ENCODE measurements at places on chromosomes 4 and X.
A peak's percentile ranks its signal among the peaks of the same experiment; 100 is the strongest.

- no peak for DNase-seq
Measured at GRCh38 chr4:252065-252601, 53.1 kb downstream of the ZNF732 start.

DNA sequence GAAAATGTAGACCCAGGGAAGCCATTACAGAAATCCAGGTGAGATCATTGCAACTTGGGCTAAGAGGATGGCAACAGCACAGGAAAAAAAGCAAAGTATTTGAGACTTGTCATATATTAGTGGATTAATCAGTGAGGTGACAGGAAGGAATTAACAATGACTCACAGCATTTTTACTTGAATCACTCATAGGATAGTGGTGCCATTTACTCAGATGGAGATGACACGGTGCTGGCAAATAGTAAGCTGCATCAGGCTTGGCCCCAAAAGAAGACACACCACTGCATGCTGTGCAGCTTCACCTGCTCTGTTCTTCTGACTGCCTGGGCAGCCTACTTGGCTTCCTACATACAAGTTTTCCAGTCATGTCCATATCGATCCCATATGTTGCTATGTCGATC is 144.8 kb downstream of the FRYL start:
- DNase-seq: peak; percentile 82

DNA sequence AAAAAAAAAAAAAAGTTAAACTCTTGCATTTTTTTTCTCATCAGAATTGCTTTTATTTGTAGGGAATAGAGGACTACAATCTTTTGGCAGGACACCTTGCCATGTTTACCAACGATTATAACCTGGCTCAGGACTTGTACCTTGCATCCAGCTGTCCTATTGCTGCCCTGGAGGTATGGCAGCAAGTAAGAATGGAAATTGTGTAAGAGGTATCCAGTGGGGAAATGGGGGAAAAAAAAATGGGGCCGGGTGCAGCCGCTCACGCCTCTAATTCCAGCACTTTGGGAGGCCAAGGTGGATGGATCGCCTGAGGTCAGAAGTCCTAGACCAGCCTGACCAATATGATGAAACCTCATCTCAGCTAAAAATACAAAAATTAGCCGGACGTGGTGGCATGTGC is 49.8 kb downstream of the WDR19 start:
- DNase-seq: no peak

- DNase-seq: no peak
Measured at GRCh38 chr4:20318001-20318908, 66.5 kb downstream of the SLIT2 start.

DNA sequence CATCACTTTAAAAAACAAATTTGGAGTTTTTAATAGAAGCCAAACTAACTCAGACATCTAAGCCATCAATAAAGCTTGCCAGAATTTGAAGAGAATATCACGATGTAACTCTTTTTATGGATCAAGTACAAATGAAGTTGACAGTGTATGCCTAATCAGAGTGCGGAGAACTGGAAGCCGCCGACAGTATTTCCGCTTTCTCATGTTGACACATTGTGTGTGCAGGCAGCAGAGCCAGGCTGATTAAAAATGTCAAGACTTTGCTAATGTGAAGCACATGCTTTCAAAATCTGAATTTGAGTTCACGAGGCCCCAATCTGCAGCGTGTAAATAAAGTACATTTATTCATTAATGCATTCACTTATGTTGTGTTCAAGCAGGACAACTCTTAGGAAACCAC is 161.2 kb downstream of the TENM3 start:
- no peak for DNase-seq

DNA sequence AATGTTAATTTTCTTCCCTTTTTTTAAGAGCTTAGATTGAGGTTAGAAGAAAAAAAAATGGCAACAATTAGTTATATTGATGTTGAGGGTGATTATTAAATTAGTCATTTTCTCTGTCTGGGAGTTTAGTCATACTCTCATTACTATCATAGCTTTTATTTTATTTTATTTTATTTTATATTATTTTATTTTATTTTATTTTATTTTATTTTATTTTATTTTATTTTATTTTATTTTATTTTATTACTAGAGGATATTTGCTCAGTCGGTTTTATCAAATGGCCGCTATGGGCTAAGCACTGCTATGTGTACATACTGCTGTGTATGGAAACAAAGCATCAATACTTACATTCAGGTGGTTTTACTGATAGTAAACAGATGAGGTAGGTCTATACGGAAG is 239.5 kb downstream of the RAPGEF2 start:
- DNase-seq: no peak

- no peak for DNase-seq
Measured at GRCh38 chr4:176794151-176794550, 1.4 kb upstream of the VEGFC start.

- no peak for DNase-seq
Measured at GRCh38 chrX:141314441-141314840, 72.1 kb upstream of the SPANXC start.

DNA sequence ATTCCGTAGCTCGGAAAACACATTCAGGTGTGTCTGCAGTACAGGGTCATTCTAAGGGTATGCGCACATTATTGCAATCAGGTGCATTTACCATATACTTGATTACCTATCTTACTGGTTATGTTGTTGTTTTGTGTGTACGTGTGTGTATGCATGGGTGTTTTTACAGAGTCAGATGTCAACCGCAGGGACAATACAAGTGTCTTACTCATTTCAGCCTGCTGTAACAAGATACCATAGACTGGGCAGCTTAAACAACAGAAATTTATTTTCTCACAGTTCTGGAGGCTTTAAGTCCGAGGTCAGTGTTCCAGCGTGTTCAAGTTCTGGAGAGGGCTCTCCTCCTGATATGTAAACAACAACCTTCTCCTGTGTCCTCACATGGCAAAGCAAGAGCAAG is 316.7 kb downstream of the DMD start:
- DNase-seq: no peak

- DNase-seq: no peak
Measured at GRCh38 chr4:157818946-157819692, 353.7 kb downstream of the GASK1B start.

DNA sequence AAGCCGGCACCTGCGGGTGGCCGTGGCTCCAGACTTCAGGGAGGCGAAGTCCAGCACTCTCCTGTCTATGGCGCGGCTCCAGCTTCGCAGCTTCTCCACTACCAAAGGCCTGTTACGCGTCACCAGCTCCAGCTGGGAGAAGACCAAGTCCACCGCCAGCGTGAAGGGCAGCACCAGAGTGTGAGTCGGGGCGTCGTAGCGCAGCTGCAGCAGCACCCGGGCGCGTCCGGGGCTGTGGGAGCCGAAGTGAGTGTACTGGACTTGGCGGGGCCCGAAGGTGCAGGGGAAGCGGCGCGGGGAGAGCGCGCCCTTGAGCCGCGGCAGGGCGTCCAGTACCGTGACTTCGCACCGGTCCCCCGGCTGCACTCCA is 444 bp downstream of the FREM3 start:
- DNase-seq: no peak

DNA sequence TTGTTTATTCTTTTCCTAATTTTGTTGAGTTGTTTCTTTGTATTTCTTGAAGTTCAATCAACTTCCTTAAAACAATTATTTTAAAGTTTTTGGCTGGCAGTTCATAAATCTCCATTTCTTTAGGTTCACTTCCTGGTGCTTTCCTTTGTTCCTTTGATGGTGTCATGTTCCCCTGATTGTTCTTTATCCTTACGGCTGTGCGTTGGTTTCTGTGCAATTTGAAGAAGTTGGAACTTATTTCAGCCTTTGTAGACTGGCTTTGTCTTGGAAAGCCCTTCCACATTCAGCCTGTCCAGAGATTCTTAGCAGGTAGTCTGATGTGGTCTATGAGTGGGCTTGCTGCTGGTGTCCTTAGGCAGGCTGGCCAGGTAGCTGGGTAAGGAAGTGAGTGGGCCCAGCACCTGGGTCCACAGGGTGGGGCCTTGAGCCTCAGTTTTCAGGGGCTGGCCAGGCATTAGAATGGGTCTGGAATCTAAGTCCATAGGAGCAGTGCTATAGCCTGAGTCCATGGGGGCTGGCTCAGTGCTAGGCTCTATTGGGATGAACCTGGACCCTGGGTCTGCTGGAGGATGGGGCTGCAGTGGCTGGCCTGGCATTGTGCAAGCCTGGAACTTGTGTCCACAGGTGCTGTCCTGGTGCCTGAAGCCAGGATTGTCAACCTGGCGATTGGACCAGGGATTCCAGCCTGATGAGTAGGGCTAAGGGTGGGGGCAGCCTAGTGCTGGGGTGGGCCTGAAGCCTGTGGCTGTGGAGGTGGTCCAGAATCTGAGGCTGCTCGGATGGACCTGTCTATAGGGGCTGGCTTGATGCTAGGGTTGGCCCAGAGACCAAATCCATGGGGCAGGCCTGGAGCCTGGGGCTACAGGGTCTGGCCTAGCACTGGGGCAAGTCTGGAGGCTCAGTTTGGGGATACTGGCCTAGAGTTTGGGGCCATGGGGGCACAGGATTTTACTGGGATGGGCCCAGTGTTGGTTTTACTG is 152.4 kb downstream of the STAG2 start:
- no peak for DNase-seq

DNA sequence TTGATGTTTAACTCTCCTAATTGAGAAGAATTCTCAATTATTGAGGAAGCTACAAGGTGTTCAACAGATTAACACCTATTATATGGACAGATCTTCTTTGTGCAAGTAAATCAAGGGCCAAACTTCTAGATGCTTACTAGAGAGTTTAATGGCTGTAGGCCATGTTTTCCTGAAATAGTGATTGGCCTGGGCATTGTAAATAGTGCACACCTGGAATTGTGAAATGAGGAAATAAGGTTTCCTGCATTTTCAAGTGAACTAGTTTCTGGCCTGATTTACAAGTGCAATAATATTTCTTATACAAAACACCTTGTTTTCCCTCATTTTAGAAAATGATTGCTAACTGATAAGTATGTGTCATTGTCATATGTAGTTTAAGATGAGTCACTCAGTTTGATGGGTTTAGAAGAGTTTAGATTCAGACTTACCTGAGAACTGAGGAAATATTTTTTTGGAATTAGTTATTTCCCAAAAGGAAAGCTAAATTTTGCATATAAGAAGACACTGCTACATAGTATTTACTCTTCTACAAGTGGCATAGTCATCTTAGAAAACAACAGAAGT is 21.2 kb downstream of the AFF1 start:
- DNase-seq: no peak

GRCh38 chrX:40971736-40972135 is 113.5 kb upstream of the USP9X start:
- DNase-seq: no peak

DNA sequence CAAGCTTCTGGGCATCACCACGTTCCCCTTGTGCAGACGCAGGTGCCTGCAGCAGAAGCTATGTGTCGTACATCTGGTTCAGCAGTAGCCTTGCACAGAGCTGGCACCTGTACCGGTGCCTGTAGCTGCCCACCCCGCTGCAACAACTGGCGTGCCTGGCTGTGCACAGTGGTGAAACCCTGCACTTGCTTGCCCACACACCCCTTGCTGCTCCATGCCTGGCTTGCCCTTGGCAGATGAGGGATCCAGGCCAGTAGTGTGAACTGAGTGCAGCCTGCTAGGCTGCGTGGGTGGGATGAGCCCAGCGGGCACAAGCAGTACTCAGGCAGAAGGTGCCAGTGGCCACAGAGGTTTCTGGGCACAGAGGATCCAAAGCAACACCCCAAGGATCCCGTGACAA is 528.4 kb downstream of the PPARGC1A start:
- DNase-seq: no peak

DNA sequence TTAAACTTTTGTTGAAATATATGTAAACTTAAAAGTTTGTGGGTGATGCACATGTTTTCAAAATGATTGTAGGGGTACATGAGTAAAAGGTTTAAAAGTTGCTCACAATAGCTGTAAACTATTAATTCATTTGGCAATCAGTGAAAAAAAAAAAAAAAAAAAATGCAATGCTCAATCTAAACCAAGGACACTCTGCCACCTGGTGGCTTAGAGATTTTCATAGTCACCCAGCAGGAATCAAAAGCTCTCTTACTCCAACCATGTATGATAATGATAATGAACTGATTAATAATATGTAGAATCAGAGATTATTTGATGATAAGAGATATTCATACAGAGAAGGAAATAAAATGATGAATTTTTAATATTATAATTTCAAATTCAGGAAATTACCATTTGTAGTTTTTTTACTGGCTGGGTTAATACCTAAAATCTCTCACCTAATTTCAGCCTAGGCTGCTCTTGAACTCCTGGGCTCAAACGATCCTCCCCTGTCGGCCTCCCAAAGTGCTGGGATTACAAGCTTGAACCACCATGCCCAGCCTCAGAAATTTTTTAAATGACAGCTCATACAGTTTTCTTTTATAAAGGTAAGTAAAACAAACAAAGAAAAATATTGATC is 46.9 kb upstream of the SLC25A4 start:
- peak; percentile 41 for DNase-seq

- no peak for DNase-seq
Measured at GRCh38 chrX:63739885-63740284, 45.1 kb downstream of the ARHGEF9 start.

GRCh38 chr4:22486276-22486675 is 29.6 kb downstream of the ADGRA3 start:
- no peak for DNase-seq

DNA sequence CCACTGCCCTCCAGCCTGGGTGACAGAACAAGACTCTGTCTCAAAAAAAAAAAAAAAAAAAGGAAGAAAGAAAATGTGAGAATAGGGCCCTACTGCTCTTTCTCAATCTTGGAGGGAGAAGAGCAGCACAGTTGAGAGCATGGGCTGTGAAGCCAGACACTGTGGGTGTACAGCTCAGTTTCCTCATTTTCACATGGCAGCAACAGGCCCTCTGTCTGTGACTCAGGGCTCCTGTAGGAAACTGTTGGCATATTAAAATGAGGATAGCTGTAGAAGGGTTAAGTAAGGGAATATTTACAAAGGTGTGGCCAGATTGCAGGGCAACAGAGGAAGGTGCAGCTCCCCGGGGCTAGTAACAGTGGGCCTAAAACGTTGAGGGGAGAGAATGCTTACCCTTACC is 3.4 kb downstream of the AKAP14 start:
- no peak for DNase-seq

GRCh38 chrX:11611161-11611560 is 54.6 kb downstream of the ARHGAP6 start:
- no peak for DNase-seq

DNA sequence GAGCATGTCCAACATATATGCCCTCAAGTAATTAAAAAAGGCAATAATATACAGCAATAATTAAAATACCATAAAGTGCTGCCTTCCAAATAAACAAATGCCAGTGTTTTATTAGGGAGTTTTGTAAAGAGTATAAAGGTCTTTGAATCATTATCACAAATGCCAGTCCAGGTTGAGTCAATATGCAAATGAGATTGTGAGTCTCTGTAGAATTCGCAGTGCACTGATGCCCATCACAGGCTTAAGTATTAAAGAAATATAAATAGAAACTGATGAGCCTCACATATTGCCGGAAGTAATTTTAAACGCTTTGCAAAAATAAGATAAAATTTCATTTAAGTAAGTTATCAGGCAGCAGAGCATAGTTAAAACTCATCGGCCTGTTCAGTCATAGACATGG is 205.0 kb upstream of the TECRL start:
- DNase-seq: no peak

- DNase-seq: peak; percentile 4
Measured at GRCh38 chrX:103918571-103919269, 43.7 kb upstream of the TMSB15B start.
